ENCODE measurements at places on chromosomes 2 and 18.

- DNase-seq: no peak
- no peaks in the 10 kb centered on the region for H3K4me1 ChIP-seq
- no peaks in the 10 kb centered on the region for H3K27me3 ChIP-seq
- no peak overlapping the region for H3K27ac ChIP-seq
These were observed 644.3 kb downstream of the IRS1 start for GRCh38 chr2:226155093-226155875.

- no peaks in the 10 kb centered on the region for H3K36me3 ChIP-seq
- no peaks in the 10 kb centered on the region for H3K4me1 ChIP-seq
- no peak overlapping the region for H3K4me3 ChIP-seq
- DNase-seq: no peak
- no peak overlapping the region for H3K27ac ChIP-seq
These were observed 101.6 kb upstream of the ITPRID2 start for GRCh38 chr2:181789827-181790448.

GRCh38 chr2:69755862-69756467 is 14.0 kb downstream of the ANXA4 start:
- no peak overlapping the region for H3K4me3 ChIP-seq
- H3K36me3 ChIP-seq: peaks cover 15% of the 10 kb centered on the region
- no peaks in the 10 kb centered on the region for H3K27me3 ChIP-seq
- H3K4me1 ChIP-seq: peaks cover 45% of the 10 kb centered on the region

DNA sequence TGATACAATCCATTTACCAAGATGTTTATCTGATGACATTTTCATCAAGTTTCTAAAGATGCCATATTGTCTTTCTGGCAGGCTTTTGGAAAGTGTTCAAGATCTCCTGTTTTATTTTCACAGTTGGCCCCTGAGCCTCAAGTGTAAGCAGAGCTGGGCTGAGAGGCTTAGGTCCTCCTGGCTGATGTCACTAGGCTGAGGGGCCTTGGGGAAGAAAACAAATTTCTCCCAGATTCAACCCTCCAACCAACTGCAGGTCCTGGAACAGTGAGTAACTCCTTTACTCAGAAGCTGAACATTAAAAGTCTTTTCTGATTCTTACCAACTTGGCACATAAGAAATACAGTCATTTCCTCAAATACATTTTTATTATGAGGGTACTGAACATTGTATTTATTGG is 14.9 kb upstream of the IL1RL1 start:
- peaks cover 14% of the 10 kb centered on the region for H3K4me1 ChIP-seq
- H3K36me3 ChIP-seq: no peaks in the 10 kb centered on the region
- H3K27me3 ChIP-seq: no peaks in the 10 kb centered on the region
- no peak for DNase-seq
- no peak overlapping the region for H3K4me3 ChIP-seq
- no peak overlapping the region for H3K27ac ChIP-seq

DNA sequence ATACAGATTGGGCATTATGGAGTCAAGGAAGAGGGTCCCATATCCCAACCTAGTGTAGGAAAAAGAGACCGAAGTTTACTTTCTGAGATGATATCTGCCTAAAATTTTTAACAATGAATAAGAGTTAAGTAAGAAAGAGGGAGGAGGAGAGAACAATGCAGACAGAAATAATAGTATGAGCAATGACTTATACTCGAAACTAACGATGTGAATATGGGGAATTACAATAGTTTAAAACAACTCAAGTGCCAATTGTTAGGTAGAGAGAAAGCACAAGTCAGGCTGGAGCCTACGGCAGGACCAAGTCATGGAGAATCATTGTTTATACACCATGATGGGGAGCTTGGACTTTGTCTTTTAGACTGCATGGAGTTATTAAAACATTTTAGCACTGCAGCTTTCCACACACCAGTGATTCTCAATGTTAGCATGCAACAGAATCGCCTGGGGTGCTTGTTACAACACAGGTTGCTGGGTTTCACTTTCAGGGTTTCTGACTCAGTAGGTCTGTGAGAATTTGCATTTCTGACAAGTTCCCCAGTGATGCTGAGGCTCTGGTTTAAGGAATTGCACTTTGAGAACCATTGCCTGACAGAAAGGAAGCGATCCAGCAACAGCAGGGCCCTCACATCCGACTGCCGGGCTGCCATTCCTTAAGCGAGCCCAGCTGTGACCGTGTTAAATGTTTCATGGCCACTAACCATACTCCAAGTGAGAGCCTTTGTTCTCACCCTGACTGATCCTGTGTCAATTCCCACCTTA is 511.2 kb downstream of the DCDC2C start:
- DNase-seq: no peak
- no peaks in the 10 kb centered on the region for H3K36me3 ChIP-seq
- no peaks in the 10 kb centered on the region for H3K27me3 ChIP-seq
- no peak overlapping the region for H3K27ac ChIP-seq
- H3K4me3 ChIP-seq: no peak overlapping the region

GRCh38 chr18:10284540-10285282 is 169.7 kb upstream of the APCDD1 start:
- no peak overlapping the region for H3K4me3 ChIP-seq
- no peak for DNase-seq
- H3K4me1 ChIP-seq: peaks cover 1% of the 10 kb centered on the region

GRCh38 chr2:17270894-17271293 is 247.3 kb downstream of the RAD51AP2 start:
- DNase-seq: no peak
- H3K27me3 ChIP-seq: no peaks in the 10 kb centered on the region
- no peak overlapping the region for H3K27ac ChIP-seq

GRCh38 chr2:138245310-138245709 is 256.3 kb upstream of the SPOPL start:
- no peak overlapping the region for H3K4me3 ChIP-seq
- no peak overlapping the region for H3K27ac ChIP-seq
- no peaks in the 10 kb centered on the region for H3K36me3 ChIP-seq
- H3K4me1 ChIP-seq: no peaks in the 10 kb centered on the region

DNA sequence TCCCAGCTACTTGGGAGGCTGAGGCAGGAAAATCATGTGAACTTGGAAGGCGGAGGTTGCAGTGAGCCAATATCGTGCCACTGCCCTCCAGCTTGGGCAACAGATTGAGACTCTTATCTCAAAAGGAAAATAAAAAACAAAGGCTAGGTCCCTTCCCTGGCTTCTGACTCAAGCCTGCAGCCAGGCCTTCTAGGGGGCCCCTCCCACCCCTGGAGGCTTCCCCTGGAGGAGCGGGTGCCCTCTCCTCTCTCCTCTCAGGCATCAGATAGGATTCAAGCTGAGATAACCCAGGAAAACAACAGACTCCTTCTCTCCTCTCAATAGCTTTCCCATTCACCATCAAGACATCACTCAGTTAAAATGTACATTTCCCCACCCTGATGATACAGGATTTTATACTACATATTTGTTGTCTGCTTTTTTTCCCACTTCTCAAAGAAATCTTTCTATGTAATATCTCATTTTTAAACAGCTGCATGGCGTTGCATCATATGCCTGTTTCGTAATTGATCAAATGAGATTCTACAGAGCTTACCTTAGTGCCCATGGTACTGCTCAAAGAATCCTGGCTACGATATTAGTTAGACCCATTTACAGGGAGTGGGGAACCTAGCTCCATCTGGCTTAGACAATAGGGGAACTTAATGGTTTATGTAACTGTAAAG is 20.6 kb upstream of the C2orf72 start:
- H3K27ac ChIP-seq: no peak overlapping the region
- H3K4me3 ChIP-seq: no peak overlapping the region
- DNase-seq: no peak
- H3K4me1 ChIP-seq: no peaks in the 10 kb centered on the region
- no peaks in the 10 kb centered on the region for H3K36me3 ChIP-seq

GRCh38 chr2:59658906-59659635 is 894.4 kb downstream of the BCL11A start:
- no peaks in the 10 kb centered on the region for H3K36me3 ChIP-seq
- no peaks in the 10 kb centered on the region for H3K4me1 ChIP-seq
- H3K27ac ChIP-seq: no peak overlapping the region
- H3K4me3 ChIP-seq: no peak overlapping the region

- no peak overlapping the region for H3K27ac ChIP-seq
- H3K36me3 ChIP-seq: peaks cover 70% of the 10 kb centered on the region
- no peak overlapping the region for H3K4me3 ChIP-seq
- no peaks in the 10 kb centered on the region for H3K4me1 ChIP-seq
- H3K27me3 ChIP-seq: no peaks in the 10 kb centered on the region
These were observed 59.1 kb downstream of the SAP130 start for GRCh38 chr2:127968610-127969339.

GRCh38 chr2:30351949-30352348 is 95.1 kb upstream of the LCLAT1 start:
- no peak for DNase-seq
- H3K27me3 ChIP-seq: no peaks in the 10 kb centered on the region
- H3K4me1 ChIP-seq: peaks cover 17% of the 10 kb centered on the region
- H3K36me3 ChIP-seq: no peaks in the 10 kb centered on the region
- peak overlapping the region; percentile 58 for H3K27ac ChIP-seq

DNA sequence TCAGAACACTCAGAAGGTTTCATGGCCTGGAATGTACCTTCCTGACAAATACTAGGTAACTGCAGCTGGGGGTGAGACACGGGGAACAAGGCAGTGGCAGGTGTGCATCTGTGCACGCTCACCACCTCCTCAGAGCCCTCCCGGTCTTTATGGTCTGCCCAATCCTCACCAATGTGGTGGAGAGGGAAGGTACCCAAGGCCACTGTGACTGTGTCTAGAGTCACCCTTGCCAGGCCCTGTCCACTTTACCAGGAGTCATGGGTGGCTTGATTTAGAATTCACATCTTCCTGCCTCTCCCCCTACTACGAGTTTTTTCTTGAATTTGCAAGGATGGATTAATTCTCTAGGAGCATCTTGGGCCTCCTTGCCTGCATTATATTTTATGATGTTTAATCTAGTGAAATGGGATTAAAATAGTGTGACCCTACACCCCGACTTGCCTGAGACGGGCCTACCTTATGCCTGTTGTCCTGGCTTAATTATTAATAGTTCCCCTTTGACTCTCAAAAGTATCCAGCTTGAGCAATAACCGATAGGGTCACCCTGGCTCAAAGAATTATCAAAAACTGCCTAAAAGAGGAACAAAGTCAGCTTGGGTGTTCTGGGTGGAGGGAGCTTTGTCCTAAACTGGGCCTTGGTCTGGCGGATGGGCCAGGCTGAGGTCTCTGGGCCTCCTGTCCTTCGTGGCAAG is 56.5 kb downstream of the ACAA2 start:
- no peak overlapping the region for H3K4me3 ChIP-seq
- no peaks in the 10 kb centered on the region for H3K27me3 ChIP-seq
- no peak overlapping the region for H3K27ac ChIP-seq
- DNase-seq: no peak
- H3K4me1 ChIP-seq: no peaks in the 10 kb centered on the region
- H3K36me3 ChIP-seq: no peaks in the 10 kb centered on the region

- no peak overlapping the region for H3K4me3 ChIP-seq
- H3K27me3 ChIP-seq: no peaks in the 10 kb centered on the region
- no peak overlapping the region for H3K27ac ChIP-seq
- no peak for DNase-seq
These were observed 242.8 kb upstream of the RBMS1 start for GRCh38 chr2:160736148-160737028.

- no peak overlapping the region for H3K27ac ChIP-seq
- H3K27me3 ChIP-seq: no peaks in the 10 kb centered on the region
- peaks cover 23% of the 10 kb centered on the region for H3K36me3 ChIP-seq
- no peak for DNase-seq
- H3K4me3 ChIP-seq: no peak overlapping the region
These were observed 118.7 kb downstream of the EPB41L3 start for GRCh38 chr18:5424903-5425664.

DNA sequence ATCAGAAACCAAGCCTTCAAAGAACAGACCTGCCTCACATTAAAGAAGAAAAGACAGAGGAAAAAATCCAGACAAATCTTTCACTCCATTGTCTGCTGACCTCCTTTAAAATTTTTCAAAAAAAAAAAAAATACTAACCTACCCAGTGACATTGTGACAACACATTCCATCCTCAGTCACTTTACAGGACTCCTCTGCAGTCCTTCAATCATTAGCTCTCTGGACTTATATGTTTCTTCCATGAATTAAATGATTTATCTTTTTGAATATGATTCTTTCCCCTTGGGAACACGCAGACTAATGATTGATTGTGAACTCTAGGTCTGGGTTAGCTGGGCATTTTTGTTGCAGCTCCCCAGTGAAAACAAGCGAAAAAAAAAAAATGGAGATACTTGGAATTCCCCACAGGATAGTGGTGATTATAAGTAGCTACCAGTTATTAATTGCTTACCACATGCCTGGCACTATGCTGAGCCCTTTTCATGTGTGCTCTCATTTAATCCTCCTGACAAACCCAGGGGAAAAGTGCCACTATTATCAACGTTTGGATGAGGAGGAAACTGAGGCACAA is 261.3 kb upstream of the NCKAP5 start:
- no peaks in the 10 kb centered on the region for H3K36me3 ChIP-seq
- H3K4me1 ChIP-seq: no peaks in the 10 kb centered on the region
- H3K27me3 ChIP-seq: no peaks in the 10 kb centered on the region
- no peak for DNase-seq
- H3K4me3 ChIP-seq: no peak overlapping the region
- H3K27ac ChIP-seq: no peak overlapping the region

DNA sequence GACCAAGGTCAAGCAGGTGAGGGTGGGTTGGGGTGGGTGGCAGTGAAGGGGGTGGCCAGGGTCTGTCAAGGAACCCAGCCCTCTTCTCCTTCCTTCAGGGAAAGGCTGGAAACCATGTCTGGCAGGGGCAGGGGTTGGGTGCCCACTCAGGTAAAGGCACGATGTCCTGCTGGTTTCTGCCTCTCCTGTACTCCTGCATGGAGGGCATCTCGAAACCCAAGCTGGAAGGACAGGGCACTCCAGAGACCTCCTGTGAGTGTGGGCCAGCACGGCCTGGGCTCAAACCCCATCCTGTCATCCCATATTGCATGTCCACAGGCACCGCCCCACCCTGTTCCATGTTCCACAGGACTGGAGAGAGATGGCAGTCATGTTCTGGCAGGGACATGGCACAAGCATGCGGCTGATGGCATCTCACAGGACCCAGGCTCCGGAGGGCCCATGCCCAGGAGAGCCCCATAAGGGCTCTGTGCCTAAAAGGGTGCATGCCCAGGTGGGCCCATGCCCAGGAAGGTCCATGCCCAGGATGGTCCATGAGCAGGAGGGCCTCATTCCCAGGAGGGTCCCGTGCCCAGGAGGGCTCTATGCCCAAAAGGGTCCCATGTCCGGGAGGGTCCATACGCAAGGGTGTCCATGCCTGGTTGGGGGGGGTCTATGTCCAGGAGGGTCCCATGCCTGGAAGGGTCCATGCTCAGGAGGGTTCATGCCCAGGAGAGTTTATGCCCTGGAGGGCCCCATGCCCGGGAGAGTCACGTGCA is 6.4 kb downstream of the GPR35 start:
- H3K36me3 ChIP-seq: no peaks in the 10 kb centered on the region
- H3K4me1 ChIP-seq: peaks cover 6% of the 10 kb centered on the region
- H3K4me3 ChIP-seq: no peak overlapping the region
- H3K27me3 ChIP-seq: no peaks in the 10 kb centered on the region
- H3K27ac ChIP-seq: no peak overlapping the region
- no peak for DNase-seq

DNA sequence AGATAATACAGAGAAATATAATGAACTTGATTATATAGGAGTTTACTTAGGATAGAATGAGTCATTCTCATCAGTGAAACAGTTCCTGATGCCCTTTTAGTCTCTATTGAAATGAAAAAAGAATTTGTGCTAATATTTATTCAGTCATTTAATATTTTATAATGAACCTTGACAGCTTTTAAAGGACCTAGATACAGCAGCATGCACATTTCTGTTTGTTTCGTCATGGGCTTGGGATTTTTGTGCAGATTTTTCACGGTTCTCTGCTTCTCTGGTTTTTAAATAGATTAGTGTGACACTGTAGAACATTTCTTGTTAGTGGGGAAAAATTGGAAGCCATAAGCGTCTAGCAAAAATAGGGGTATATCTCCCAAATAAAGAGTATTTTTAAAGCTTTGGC is 60.7 kb downstream of the NABP1 start:
- H3K27ac ChIP-seq: no peak overlapping the region
- no peaks in the 10 kb centered on the region for H3K36me3 ChIP-seq
- H3K4me1 ChIP-seq: no peaks in the 10 kb centered on the region
- no peak overlapping the region for H3K4me3 ChIP-seq
